Stimulated activated CD4-positive, alpha-beta T cell treated with anti-CD3 and anti-CD28 coated beads, Interleukin-12 subunit alpha, Interleukin-12 subunit beta, amount 100 ng/mL, for 24 hours (primary cell): ENCODE measurements at places on chromosomes 2 and 18.

GRCh38 chr18:27871726-27872125 lies 305.2 kb downstream of the CDH2 start:
- no peak for DNase-seq

DNA sequence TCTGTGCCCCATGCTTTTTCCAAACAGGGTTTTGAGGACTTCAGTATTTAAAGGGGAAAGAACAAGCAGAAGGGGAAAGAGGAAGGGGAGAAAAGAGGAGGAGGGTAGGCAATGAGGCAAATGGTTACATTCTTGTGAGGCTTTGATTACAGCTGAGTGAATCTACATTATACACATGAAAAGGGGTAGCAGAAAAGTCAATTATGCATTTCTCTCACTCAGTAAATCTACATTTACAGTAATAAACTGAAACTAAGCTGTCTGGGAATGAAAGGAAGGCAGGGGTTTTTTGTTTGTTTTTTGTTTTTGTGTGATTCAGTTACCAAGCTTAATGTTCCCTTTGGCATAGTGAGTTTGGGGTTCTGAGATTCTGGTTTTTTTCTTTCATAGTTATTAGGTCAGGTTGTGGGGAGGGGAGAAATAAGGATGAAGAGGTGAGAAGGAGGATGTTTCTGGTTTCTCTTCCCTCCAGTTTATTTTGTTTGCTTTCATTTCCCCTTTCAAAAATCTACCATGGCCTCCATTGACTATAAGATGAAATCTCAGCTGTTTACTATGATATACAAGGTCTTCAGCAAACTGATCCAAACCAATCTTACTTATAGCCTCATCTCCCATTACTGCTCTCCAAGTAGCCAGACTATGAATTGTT lies 18.7 kb downstream of the C18orf63 start:
- DNase-seq, result no peak

GRCh38 chr2:134785659-134786430 lies 52.6 kb upstream of the ACMSD start:
- DNase-seq, result no peak

DNA sequence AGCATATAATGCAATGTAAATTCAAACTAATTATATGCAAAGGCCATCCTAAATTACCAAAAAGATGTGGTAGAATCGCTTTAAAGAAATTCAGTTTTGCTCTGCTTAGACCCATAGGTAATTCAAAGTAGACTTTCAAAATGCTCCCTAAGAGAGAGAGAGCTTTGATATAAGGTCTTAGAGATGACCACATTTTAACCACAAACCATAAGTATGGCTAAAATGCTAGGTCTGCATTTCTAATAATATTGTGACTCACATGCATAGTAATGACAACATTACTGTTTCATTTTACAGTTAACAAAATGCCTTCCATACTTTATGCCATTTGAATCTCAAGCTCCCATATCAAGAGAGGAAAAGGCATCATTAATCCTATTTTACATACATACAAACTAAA lies 144.5 kb downstream of the RAD51AP2 start:
- DNase-seq, result no peak

- no peak for DNase-seq
These were observed 312.4 kb downstream of the PLCL1 start for GRCh38 chr2:198116756-198117155.

GRCh38 chr2:12300019-12300602 lies 416.6 kb upstream of the TRIB2 start:
- no peak for DNase-seq

DNA sequence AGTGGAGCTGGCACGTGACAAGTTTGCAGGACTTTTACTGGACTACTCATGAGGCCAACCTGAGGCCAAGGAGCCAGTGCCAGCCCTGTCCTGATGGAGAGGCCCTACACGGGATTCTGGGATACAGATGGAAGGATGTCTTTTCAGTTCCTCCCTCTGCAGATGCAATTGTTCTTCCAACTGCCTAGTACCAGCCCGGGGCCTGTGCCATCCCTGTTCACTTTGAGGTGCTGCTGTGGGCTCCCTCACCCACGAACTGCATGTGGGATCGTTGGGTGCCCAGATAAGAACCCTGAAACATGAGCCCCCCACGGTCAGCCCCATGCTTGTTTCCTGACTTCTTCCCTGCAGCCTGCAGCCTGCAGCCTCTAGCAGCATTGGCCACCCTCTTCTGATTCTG lies 25.3 kb upstream of the LAPTM4A start:
- DNase-seq, result no peak

- DNase-seq, result no peak
These were observed 1100.8 kb downstream of the CNTNAP5 start for GRCh38 chr2:125125902-125126301.

- peak; percentile 17 for DNase-seq
These were observed 22.4 kb upstream of the CD28 start for GRCh38 chr2:203683932-203684556.

GRCh38 chr18:22711192-22711685 lies 221.9 kb upstream of the RBBP8 start:
- DNase-seq, result no peak

DNA sequence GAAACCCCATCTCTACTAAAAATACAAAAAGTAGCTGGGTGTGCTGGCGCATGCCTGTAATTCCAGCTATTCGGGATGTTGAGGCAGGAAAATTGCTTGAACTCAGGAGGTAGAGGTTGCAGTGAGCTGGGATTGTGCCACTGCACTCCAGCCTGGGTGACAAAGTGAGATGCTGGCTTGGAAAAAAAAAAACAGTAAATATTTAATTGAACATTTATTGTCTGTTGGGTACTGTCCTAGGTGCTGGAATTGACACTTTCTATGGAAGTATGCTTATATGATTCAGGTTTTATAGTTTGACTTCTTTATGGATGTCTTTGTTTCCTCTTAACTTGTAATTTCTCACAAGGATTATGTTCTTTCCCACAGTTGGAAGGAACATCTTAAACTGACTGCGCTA lies 633.1 kb upstream of the SETBP1 start:
- no peak for DNase-seq
